ENCODE measurements at places on chromosomes 4 and X.

- no peak for DNase-seq
Measured at GRCh38 chr4:85928775-85929591, 430.9 kb downstream of the MAPK10 start.

DNA sequence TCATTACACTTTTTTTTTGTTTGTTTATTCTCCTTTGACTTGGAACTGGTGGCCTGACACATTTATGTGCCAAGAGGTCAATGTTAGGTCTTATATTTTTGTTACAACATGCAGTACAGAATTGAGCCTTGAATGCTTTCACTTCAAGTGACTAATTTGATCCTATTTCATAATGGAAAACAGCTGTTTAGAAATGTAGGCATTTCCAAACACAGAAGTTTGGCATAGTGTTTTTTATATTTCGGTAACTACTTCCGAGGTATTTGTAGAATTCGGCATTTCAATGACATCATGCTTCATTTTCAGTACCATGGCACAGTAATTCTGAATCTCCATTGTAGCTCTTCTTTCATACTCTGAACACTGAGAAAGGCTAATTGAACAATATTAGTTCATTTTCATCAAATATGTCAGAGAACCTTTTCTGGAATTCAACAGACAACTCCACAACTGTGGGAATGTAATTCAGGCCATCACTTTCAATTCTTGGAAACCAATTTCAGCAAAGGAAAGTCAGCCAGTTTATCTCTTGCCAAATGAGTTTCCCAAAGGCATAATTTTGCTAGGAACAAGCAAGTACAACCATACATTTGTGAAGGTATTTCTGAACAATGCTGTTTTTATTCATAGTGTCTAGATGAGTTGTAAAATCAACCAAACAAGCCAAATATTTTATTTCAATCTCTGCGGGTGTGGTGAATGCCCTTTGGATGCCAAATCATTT, 11.4 kb downstream of the FAM120C start:
- no peak for DNase-seq

GRCh38 chr4:7139167-7139982, 53.0 kb upstream of the SORCS2 start:
- no peak for DNase-seq

DNA sequence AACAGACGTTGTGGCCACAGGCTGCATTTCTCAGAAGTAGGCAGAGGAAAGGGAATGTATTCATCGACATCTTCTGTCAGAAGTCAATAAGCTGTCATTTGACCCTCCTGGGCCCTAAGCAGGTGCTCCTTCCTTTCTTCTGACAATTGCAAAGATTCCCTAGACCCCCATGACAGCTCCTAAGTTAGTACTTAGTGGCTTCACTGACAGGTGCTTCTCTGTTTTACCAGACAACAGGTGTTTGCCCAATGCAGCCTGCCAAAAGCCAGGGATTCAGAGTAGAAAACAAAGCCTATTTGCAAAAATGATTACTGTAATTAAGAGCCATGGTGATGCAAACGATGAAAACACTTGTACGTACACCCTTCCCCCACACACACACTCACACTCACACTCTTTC, 7.5 kb upstream of the FGF5 start:
- DNase-seq: no peak

GRCh38 chr4:74117024-74117534, 18.1 kb upstream of the CXCL2 start:
- no peak for DNase-seq

DNA sequence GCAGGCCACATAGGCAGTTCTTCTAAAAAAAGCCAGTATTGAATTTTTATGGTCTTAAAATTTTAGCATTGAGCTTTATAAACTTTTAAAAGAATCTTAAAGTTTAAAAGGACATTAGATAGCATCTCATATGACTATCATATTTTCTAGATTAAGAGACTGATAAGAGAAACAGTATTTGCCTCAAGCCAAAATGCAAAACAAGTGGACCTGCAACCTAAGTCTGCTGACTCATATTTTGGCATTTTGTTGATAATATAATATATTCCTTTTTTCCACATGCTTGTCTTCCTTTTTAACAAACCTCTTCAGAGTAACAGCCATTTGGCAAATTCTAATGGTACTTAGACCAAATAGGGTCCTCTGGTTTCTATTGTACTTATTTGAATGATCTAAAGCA, 328.5 kb upstream of the GALNTL6 start:
- DNase-seq: no peak

DNA sequence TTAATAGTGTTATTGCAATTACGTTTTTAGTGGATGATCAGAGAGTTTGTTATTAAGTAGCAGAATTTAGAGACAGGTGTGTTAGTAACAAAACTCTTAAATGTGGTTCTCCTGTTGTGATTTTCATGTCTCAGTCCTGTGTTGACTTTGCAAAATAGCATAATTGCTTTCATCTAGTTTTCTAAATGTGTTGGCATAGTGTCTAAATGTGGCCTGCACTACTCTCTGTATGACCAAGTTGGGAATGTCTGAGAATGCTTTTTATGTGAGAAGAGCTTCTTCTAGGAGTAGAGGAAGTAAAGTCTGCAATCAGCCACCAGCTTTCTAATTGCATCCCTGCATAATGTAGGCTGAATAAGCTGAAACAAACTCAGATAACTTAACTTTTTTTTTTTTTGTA, 158.6 kb upstream of the FAT1 start:
- DNase-seq: no peak

DNA sequence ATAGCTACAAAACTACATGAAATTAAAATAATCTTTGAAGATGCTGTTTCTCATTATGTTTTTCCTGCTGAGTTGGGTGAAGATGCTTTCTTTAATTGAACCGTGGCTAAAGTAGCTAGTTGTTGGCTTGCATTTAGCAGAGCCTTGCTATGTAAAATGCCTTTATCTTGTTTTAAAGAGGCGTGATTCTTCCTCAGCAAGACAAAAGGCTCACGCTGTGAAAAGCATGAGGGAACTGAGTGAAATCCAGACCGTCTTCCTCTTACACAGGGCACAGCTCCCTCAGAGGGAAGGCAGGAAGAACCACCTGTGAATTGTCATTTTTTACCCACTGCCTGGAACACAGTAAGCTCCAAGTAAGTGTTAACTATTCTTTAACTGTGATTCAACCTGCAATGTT, 39.0 kb upstream of the ZNF518B start:
- DNase-seq: no peak

- DNase-seq: no peak
Measured at GRCh38 chr4:13209600-13209999, 274.5 kb downstream of the RAB28 start.

GRCh38 chrX:129641469-129641868, 13.3 kb downstream of the APLN start:
- no peak for DNase-seq

- no peak for DNase-seq
Measured at GRCh38 chrX:154742613-154743012, 8.3 kb downstream of the GAB3 start.

DNA sequence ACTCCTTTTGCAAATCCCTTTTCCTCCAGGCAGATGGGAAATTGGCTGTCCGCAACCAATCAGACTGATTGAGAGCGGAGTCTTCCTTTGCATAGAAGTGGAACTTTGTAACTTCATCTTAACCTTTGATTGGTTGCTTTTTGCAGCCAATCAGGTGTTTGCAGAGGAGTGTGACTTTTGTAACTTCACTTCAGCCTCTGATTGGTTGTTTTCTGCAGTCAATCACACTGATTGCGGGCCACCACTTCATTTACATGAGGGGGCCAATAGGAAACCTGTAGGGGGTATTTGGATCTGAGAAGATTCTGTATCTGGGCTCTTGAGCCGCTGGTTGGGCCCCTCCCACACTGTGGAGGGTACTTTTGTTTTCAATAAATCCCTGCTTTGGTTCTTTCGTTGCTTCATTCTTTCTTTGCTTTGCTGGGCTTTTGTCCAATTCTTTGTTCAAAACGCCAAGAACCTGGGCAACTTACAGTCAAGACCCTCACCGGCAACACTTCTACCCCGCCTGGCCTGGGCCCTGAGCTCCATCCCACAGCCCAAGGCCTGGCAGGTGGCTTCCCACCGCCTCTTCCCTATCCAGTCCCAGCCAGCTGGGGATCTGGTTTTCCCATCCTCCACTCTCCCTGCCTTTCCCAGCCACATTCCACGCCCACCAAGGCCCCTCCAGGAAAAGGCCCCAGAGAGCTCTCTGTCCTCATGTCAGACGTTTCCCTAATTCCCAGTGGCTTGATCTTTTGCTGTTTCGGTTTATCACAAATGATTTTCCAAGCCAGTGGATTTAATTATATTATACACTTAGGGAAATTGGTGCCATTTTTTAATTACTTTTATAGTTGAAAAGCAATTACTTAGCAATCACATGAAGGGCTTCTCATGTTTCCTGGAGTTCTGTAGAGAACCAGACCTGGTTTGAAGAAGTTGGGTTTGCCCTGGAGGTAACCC, 110.2 kb upstream of the STX18 start:
- no peak for DNase-seq

GRCh38 chrX:2596555-2597255, 94.4 kb upstream of the CD99 start:
- DNase-seq: no peak

DNA sequence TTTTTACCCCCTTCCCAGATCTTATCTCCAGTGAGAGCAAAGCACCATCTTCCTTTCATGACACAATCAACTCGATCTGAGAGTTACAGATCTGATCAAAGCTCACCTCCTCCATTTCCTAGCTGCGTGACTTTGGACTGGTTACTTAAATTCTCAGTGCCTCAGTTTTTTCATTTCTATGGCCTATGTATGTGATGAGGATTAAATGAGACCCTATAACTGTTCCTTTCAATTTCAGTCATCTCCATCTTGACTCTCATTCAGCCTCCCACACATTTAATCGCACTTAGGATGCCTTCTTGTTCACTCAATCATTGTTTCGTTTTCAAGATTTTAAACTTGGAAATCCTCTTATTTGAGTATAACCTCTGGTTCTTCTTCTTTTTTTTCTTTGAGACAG, 20.1 kb upstream of the CXCR3 start:
- DNase-seq: no peak

DNA sequence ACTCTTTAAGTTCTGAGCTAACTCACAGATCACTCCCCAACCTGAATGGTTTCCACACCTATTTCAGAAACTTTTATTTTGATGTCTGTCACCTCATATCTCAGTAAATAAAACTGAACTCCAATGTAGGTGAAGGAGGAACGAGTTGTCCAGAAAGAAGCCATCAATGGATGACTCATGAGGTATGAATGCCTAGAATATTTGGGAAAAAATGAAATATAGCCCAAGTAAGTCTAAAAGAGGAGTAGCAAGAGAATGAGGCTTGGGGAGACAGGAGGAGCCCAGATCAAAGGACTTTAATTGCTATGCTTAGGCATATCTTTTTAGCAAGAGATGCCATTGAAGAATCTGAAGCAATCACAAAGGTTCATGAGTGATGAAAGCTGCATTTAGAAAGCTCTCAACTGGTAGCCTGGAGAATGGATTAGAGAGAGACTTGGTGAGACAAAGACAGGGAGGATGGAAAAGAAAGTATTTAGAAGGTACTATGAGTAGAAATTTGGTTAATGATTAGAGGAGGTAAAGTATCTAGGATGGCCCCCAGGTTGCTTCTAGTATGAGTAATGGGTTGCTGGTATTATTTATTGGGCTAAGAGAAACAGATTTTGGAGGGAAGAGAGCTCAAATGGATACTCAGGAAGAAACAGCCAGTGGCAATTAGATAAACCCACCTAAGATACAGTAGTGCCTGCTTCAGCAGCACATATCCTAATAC, 39.4 kb downstream of the NOCT start:
- DNase-seq: no peak

DNA sequence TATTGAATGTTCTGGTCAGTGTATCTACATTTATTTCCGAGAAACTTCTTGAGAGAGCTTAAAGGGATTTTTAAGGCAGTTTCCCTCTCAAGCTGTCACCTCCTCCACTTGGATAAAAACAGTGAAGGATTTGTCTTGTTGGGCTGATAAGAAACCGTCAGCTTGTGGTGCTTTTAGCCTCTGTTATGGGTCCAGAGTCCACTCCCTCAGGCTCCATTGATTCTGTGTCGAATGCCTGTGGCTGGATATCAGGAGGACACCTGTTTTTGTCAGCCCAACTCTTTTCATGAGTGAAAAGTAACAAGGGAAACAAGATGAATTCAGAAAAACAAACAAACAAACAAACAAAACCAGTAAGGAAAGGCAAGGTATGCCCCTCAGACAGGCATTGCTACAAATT, 12.4 kb downstream of the CLCN4 start:
- no peak for DNase-seq

- DNase-seq: no peak
Measured at GRCh38 chrX:14963447-14964236, 90.4 kb downstream of the MOSPD2 start.

DNA sequence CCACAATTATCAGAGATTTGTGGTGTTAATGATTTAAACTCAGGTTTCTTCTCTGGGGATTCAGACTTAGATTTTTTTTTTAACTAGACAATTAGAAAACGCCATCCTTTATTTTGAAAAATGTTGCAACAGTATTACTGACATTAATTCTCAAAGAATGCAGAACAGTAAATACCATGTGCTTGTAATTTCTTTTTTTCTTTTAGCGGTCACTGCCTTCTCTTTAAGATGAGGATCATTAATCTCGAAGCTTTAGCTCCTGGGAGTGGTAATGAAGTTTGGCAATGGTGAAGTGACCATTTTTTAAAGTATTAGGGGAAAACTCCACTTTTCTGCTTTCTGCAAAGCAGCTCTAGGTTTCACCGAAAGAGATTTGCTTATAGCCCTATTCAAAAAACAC, 164.0 kb upstream of the MBNL3 start:
- DNase-seq: no peak

GRCh38 chr4:184444953-184445309, 29.4 kb downstream of the IRF2 start:
- DNase-seq: no peak

DNA sequence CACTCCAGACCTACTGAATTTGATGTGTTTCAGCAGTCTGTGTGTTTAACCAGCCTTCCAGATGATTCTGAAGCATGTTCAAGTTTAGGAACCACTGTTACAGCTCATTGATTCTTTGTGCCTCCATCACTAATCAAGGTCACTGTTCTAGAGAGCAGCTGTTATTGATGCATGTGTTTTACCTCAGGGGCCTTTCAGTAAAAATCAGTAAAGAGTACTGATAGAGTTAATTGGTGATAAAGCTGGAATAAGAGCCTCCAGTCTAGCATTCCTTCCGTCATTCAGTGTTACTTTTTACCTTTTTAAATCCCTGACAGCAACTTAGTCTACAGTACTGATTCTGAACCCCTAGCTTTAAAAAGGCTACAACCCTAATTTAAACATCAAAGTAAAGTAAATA, 12.9 kb downstream of the CPEB2 start:
- DNase-seq: no peak
